ENCODE measurements at places on chromosomes 5 and 9. TPM values are rescaled to one million over a fixed set of nuclear protein-coding genes. Genes with fewer than 3 reads are reported as not detected.

COX7C gene
- 539 TPM for total RNA-seq

ADAMTS6 gene
- 20.8 TPM for total RNA-seq

TNFSF15 gene
- not detected for total RNA-seq

CPLANE1 gene
- total RNA-seq, result 5.1 TPM

FBN2 gene
- 19.1 TPM for total RNA-seq

SPINK7 gene
- total RNA-seq, result not detected

LHX6 gene
- total RNA-seq, result 0.69 TPM

ZNF622 gene
- 72.1 TPM for total RNA-seq

PARP8 gene
- total RNA-seq, result 9.5 TPM

TRPM3 gene
- under 0.01 TPM for total RNA-seq

RNF180 gene
- 2.4 TPM for total RNA-seq

CDH9 gene
- not detected for total RNA-seq

GCNT4 gene
- 1.7 TPM for total RNA-seq
